Mesenchymal stem cell (in vitro differentiated cells and primary cell): ENCODE measurements at places on chromosomes 12 and 14.

- no peak for DNase-seq
These were observed 171.5 kb downstream of the PTPN11 start for GRCh38 chr12:112590281-112590680.

DNA sequence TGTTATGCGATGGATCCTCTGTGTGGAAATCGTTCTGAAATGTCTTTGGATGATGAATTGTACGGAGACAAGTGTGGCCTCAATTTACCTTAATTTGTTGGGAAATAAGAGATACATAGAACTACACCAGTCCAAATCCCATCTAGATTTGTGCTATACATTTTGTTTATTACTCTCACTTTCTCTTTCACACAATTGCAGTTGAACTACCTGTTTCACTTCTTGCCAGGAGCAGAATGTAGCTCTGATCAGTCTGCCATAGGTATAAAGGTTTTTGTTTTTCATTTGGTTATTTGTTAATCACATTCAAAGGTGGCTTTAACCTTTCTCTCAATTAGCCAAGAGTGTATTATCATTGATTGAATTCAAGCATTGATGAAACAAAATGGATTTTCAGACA, 268.2 kb downstream of the SNAPC1 start:
- no peak for DNase-seq

DNA sequence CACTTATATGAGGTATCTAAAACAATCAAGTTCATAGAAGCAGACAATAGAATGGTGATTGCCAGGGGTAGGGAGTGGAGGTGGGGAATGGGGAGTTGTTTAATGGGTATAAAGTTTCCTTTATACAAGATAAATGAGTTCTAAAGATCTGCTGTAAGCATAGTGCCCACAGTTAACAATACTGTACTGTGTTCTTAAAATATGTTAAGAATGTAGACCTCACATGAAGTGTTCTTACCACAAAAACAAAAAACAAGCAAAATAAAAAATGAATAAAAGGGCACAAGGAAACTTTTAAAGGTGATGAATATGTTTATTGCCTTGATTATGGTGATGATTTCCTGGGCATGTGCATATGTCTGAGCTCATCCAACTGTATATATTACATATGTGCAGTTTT, 211.8 kb downstream of the MSRB3 start:
- DNase-seq = no peak

- no peak for DNase-seq
These were observed 105.0 kb downstream of the SNAPC1 start for GRCh38 chr14:61866932-61867920.

- no peak for DNase-seq
These were observed 406 bp downstream of the IL23A start for GRCh38 chr12:56339158-56339422.

DNA sequence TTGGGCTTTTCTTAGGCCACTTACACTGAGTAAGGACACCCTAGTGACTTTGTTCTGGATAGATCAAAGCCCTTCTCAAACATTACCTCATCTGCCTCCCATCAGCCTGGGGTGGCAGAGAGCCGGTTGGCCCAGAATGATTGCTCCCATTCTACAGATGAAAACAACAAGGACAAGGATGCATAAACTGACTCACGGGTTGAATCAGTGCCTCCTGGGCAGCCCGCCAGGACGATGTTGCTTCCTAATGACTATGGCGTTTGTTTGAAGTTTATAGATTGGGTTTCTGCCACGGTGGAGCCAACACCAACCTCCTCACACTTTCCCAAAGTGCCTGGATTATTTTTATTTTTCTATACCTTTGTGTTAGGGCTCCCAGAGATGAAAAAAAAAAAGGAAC, 3.6 kb upstream of the VRK1 start:
- no peak for DNase-seq

- DNase-seq = no peak
These were observed 445.2 kb downstream of the NAV3 start for GRCh38 chr12:78275886-78276285.

GRCh38 chr12:57441846-57442427, 7.4 kb downstream of the INHBC start:
- DNase-seq = no peak

GRCh38 chr14:90132821-90133570, 71.2 kb downstream of the KCNK13 start:
- DNase-seq = peak; percentile 1

DNA sequence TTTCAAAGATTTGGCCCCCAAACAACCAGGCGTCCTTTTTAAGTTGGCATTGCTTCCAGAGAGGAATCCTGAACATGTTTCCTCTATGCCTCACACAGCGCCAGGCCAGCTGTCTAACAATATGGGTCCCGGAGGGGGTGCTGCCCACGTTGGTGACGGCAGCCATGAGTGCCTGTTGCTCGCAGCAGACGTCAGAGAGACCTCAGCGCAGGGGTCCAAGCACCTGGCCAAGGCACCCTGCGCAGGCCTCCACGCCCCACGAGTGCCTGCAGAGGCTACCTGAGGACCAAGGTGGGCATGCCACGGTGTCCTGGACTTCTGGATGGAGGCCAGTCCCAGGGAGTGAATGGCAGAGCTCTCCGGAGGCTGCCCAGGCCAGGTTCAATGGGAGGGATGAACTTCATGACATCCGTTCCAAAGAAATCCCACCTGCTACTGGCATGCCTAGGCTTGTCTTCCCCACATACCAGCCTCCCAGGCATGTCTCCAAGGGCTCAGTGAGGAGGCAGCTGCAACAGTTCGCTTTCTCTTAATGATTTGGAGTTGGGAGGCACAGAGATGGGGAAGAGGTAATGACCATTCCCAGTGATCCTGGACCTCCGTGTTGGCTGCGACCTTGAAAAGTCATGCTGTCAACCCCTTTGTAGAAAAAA, 11.6 kb upstream of the FOXN3 start:
- no peak for DNase-seq

- DNase-seq = no peak
These were observed 222.1 kb downstream of the AACS start for GRCh38 chr12:125287155-125287847.

GRCh38 chr12:14249368-14249767, 116.1 kb upstream of the ATF7IP start:
- no peak for DNase-seq

- DNase-seq = no peak
These were observed 33.9 kb downstream of the SERPINA3 start for GRCh38 chr14:94646066-94646465.

DNA sequence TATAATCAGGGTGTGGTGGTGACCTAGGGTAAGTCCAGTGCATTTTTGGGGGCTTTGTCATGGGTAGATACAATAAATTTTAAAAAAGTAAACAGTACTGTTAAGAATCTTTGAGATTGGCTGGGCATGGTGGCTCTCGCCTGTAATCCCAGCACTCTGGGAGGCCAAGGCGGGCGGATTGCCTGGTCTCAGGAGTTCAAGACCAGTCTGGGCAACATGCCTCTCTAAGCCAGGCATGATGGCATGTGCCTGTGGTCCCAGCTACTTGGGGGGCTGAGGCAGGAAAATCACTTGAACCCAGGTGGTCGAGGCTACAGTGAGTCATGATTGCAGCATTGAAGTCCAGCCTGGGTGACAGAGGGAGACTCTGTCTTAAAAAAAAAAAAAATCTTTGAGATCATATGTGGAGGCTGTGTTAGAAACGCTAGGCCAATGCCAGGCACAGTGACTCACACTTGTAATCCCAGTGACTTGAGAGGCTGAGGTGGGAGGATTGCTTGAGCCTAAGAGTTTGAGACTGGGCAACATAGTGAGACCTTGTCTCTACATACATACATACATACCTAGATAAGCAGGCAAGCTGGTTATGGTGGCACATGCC, 67.7 kb downstream of the PRKCH start:
- peak; percentile 6 for DNase-seq

- no peak for DNase-seq
These were observed 61.3 kb downstream of the CCDC88C start for GRCh38 chr14:91356181-91356763.

GRCh38 chr12:28618772-28619171, 428.5 kb downstream of the CCDC91 start:
- DNase-seq = no peak

GRCh38 chr12:130026608-130027176, 122.9 kb upstream of the TMEM132D start:
- peak; percentile 1 for DNase-seq

DNA sequence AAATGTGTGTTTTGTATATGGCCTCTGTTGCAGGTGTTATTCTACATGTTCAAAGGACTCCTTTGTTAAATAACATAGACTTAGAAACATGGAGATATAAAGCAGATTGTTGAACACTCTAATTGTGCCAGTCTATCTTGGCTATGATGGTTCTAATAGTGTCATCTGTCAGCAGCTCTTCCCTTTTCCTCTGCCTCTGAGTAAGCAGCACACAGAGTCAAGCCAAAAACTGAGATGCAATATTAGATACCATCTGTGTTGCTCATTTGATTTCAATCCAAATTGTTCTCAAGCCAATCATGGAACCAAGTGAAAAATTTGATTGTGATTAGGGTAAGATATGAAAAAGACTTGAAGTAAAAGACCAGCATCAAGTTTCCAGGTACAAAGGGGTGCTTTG, 871.1 kb upstream of the MGAT4C start:
- DNase-seq = no peak

- no peak for DNase-seq
These were observed 1.1 kb downstream of the ANKS1B start for GRCh38 chr12:99983456-99984258.

DNA sequence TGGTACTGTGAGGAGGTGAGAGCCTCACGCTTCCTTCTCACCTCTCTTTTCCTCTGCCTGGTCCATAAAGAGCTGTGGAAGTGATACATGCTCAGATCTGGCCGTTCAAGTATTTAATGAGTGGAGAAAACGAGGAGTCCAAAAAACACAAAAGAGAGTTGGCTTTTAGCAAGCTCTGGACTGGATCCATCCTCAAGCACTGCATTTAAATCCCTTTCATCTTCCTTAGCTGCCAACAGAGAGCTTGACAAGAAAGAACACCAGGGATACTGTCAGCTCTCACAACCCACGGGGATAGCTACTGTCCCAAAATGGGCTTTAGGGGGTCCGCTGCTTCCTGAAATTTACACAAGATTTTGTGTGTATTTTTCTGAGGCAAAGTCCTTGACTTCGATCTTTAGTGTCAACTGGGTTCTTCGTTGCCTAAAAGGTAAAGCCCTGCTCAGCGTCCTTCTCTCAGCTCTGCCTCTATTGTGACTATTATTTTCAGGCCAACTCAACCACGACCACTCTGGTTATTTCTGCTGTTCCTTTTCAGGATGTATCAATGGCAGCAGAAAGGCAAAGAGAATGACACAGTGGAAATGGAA, 120.9 kb downstream of the TMTC1 start:
- DNase-seq = no peak

DNA sequence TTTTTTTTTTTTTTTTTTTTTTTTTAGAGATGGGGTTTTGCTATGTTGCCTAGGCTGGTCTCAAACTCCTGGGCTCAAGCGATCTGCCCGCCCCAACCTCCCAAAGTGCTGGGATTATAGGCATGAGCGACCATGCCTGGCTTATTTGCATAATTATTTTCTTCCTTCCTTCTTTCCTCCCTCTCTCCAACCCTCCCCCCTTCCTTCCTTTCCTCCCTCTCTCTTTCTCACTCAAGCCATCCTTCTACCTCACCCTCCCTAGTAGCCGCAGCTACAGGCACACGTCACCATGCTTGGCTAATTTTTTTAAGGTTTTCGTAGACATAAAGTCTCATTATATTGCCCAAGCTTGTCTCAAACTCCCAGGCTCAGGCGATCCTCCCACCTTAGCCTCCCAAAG, 83.8 kb downstream of the PEBP1 start:
- DNase-seq = no peak

DNA sequence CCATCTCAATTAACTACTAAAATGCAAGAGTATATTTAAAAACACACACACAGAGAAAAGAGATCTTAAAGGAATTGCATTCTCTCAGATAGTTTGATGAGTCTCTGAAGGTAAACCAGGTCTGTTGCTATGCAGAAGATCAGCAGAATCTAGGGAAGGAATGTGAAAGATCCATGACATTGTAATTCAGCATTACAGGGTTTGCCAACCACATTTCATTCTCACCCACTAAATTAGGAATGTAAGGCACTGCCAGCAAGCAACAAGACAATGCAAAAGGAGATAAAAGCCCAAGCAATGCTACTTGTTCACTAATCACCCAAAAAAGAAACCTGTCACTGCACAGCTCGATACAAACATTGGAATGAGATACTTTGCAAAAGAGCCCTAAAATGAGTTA, 106.3 kb downstream of the LRIG3 start:
- no peak for DNase-seq

GRCh38 chr12:40158592-40159111, 52.8 kb upstream of the SLC2A13 start:
- no peak for DNase-seq

DNA sequence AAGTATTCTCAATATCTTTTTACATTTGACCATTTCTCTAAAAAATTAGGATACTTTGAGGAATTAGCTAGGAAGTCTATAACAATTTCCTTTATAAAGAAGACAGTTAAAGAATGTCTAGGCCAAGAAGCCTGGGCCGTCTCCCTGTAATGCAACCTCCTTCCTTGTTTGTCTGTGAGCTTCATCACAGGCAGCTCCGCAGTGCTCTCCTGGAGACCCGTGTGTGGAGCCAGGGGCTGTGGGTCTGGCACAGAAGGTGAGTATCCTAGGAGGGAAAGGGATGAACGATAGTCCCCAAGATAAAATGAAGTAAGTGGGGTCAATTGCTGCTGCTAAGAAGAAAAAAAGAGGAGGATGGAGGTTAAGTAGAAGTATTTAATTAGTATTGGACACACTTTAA, 31.8 kb upstream of the ATP23 start:
- DNase-seq = no peak

DNA sequence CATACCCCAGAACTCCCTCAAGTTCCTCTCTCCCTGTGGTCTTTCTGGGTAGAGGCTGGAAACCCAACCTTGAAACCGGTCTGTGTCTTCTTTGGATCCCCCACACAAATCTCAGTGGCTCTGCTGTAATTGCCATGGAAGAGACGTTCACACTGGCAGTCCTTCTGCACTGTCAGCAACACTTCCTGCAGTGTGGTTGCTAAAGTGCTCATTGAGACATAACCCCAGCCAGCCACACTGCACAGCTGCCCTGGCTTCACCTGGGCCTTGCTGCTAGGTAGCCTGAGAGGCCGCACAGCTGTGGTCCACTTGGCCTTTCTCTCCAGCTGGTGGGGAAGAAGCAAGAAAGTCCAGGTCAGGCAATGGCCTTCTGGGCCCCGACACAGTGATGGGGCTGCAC, 2.4 kb downstream of the GZMH start:
- DNase-seq = no peak

DNA sequence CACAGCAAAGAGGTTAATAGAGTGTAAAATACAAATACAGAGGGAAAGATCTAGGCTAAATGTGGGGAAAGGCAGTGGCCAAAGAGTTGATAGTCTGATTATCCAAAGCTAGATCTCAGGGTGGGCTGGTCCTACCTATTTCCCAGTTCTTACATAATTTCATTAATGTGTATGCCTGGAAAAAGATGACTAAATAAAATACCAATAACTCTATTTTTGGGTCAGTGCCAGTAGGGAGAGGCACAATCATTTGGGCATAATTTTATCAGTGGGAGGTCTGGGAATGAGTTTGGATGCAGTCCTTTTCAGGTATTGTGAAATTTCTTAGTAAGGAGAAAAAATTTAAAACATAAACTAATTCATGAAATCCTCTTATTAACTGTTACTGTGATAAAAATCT, 30.6 kb upstream of the CLEC14A start:
- DNase-seq = no peak

- peak; percentile 97 for DNase-seq
These were observed 12.2 kb upstream of the NID2 start for GRCh38 chr14:52080808-52081755.

GRCh38 chr12:95976416-95976832, 19.7 kb downstream of the HAL start:
- no peak for DNase-seq

- no peak for DNase-seq
These were observed 361.0 kb downstream of the DPF3 start for GRCh38 chr14:72532686-72533454.

GRCh38 chr14:57863471-57863870, 2.4 kb downstream of the SLC35F4 start:
- DNase-seq = no peak
